ENCODE measurements at places on chromosomes 1 and 21.

GRCh38 chr1:163834778-163835177, 513.0 kb downstream of the NUF2 start:
- DNase-seq, result no peak

- no peak for DNase-seq
Observed at GRCh38 chr1:159421821-159422220, 10.2 kb upstream of the OR10J4 start.

DNA sequence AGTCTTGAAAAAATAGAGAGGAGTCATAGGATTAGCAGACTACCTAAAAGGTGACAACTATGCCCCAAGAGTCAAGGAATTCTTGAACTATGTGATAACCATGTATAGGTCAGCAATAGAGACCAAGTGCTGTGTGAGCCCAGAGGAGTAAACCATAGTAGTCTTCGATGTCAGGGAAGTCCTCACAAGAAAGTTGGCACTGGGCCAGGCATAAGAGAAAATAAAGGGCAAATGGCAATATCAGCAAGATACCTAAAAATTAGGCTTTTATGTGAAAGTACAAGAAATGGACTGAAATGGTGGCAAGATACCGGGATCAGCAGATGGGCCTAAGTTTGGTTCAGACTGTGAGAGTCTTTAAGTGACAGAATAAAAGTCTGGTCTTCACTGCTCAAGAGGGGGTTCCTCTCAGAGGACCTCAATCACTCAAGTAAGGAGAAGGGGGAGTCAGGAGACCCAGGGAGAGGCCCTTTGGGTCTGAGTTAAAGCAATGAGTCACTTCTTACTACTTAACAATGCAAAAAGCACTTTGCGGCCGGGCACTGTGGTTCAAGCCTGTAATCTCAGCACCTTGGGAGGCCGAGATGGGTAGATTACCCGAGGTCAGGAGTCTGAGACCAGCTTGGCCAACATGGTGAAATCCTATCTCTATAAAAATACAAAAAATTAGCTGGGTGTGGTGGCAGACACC, 95.0 kb downstream of the TEX35 start:
- DNase-seq, result no peak

GRCh38 chr1:101506541-101507164, 269.8 kb downstream of the S1PR1 start:
- peak; percentile 70 for DNase-seq
